ENCODE measurements at places on chromosomes 7 and 10.

- no peak for DNase-seq
These were observed 10.1 kb downstream of the PAPOLB start for GRCh38 chr7:4851459-4852422.

DNA sequence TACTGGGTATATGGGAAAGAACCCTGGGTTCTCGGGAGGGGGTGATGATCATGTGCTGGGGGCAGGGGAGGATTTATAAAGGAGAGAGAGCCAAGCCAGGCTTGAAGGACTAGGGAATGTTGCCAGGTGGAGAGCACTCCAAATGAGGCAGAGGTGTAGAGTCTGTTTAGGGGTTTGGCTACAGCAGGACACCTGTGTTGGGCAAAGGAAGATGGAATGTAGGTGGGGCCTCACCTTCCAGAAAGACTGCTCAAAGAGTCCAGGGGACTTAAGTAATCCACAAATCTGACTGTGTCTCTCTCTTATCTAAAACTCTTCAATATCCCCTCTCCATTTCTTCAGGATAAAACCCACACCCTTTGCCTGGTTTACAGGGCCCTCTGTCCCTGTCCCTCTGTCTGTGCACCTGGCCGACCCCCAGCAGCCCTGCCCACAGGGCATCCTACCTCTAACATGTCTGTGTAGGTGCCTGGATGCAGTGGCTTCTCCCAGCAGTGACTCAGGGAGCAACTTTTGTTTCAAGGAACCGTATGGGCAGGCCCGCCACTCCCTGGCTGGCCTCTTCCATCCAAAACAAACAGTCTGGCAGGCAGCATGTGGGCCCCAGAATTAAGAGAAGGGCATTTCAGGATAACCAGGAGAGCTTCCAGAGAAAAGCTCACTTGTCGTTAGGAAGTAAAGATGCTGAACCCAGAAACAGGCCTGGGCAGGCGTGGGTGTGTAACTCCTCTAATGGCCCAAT lies 10.6 kb upstream of the PLEKHA1 start:
- DNase-seq: no peak

- no peak for DNase-seq
These were observed 38.8 kb upstream of the INPP5A start for GRCh38 chr10:132498562-132499366.

GRCh38 chr10:5840314-5841307 lies 27.4 kb upstream of the GDI2 start:
- peak; percentile 92 for DNase-seq

GRCh38 chr10:105759669-105760068 lies 1118.6 kb downstream of the SORCS3 start:
- DNase-seq: no peak

DNA sequence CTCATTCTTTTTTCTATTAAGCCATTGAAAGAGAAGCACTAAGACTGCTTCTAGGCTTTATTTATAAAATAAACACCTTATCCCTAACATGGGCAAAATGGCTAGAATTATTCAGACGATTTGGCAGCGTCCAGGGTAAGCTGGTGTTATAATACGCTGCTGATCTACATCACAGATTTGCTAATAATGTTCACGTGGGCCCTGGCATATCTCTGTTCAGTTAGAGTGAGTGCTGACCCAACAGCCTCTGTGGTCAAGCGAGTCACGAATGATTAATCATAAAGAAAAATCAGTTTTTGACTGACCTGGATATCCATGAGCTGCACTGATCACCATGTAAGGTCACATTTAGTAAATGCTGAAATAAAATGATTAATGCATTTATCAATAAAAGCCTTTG lies 28.4 kb upstream of the CBLL1 start:
- no peak for DNase-seq

All from B cell (primary cell).